ENCODE measurements at places on chromosomes 2 and 18.

- DNase-seq: peak; percentile 64
Observed at GRCh38 chr2:190837420-190837819, 43.2 kb upstream of the GLS start.

DNA sequence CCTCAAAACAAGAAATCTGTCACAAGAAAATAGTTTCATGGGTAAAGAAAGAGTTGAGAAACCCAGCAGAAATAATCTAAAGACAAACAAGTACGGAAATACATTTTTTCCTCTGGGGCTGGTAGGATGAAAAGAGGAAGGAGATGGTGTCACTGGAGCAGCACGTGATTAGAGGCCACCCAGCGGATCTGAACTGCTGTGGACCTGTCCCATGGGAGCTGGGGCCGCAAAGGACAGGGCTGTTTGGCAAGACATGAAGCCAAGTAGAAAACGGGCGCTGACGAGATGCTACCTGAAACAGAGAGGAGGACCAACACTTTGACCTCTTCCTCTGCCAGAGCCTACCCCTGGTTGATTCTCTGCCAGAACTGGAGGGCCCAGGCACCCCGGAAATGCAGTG is 295.4 kb upstream of the ATP5MC3 start:
- no peak for DNase-seq

DNA sequence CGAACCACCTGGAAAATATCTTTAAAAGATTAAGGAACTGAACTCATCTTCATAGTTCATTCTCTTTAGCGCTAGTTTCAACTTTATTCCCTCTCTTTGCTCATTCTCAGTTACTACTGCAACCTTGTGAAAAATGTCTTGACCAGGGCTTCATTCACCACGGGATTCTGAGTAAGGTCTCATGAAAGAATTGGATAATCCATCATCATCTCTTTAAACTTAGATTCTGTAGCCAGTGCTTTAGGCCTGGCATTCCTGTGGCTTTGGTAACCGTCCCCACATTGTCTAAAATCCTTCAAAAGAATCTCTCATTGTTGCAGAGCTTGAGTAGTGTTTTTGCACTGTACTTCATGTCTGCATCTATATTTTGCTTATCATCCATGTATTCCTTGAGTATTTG is 229.5 kb downstream of the ETAA1 start:
- DNase-seq: peak; percentile 83

DNA sequence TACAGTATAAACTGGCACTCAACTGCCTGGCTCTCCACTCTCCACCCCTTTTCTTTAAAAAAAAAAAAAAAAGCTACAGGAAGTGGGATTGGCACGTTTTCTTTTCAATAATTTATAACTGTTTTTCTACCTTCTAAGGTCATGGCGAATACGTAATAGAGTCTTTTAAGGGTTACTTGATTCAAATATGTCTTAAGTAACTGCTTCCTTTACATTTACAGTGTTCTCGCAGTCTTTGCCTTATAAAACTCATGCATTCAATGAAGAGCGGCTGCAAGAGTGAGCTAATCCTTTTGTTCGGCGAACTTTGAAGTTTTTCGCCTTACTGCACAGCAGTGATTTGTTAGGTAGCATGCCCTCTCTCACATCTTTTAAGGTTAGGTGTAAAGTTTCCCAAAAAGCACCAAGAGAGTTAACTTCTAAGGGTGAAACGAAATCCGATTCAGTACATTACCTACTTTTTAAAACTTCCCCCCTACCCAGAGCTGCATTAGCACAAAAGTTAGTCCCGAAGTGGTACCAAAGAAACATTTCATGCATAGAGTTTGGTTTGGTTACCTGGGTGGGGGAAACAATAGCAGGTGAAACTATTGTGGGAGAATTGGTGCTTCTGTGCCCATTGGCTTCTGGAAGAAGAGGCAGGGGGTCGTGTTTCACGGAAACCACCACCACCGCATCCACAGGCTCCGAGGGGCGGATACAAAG is 2.0 kb downstream of the KCTD1 start:
- DNase-seq: no peak

GRCh38 chr2:98454073-98454472 is 9.4 kb downstream of the INPP4A start:
- no peak for DNase-seq

DNA sequence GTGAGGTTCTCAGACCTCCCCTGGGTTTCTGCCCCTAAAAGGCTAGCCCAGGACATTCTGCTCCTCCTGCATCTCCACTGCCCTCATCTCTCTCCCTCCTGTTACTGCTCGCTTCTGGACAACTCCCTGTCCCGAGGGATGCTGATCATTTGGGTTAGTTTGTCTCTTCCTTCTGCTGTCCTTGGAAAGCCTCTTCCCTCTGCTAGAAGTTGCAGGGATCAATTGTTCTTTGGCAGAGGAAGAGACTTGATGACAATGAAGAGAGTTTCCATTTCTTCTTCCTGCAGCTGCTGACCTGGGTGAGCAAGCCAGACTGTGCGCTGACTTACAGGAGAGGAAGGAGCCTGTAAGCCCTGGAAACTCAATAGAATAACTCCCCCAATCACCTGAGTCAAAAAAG is 68.9 kb downstream of the RDH14 start:
- DNase-seq: no peak

GRCh38 chr2:210198326-210198725 is 26.9 kb downstream of the ACADL start:
- peak; percentile 35 for DNase-seq

DNA sequence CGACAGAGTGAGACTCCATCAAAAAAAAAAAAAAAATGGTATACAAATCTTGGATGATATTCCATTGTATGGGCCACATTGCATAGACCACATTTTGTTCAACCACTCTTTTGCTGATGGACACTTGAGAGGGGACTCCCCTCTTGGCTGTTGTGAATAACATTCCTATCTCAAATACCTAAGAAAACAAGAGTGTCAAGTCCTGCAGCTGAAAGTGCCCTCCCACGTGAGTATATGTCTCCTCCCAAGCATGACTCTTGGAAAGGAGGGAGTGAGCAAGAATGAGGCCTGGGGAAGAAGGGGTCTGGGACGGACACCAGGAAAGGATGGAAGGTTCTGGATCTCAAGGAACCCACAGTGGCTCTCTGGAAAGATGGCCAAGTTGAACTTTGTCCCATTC is 36.0 kb upstream of the NPAS2 start:
- DNase-seq: no peak

- DNase-seq: no peak
Observed at GRCh38 chr18:80147037-80147417, 38.0 kb downstream of the ADNP2 start.

- DNase-seq: no peak
Observed at GRCh38 chr18:46321955-46322354, 217.8 kb downstream of the HAUS1 start.

DNA sequence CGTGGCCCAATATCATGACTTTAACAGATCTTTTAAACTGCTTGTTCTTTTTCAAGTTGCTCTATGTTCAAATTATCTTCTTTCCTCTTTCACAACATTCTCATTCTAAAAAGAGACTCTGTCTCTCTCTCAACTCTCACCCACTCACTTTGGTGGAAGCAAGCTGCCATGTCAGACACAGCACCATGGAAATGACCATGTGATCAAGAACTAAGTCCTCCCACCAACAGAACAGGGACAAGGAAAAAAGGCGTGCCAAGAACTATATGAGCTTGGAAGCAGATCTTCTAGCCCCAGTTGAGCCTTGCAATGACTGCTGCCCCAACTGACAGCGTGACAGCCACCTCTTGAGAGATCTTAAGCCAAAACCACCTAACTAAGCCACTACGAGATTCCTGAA is 23.9 kb downstream of the BAZ2B start:
- peak; percentile 48 for DNase-seq

GRCh38 chr18:71398531-71398930 is 1109.7 kb downstream of the SOCS6 start:
- DNase-seq: peak; percentile 3

- no peak for DNase-seq
Observed at GRCh38 chr2:128602038-128602698, 283.5 kb upstream of the HS6ST1 start.

DNA sequence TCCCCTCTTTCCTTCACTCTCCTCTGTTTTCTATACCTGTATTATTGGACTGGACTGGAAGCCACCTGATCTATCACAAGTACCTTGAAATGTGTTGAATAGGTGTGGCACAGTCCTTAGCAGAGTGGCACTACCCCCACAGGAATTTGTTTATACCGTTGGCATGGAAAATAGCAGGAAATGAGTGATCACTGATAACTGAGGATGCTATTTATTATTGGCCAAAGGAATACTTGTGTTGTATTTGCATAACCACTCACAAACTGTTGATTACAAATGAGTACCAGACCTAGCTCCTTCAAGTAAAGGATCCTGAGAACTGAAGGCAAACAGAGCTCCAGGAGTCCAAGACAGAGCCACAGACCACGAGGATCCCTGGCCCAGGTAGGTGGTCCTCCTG is at the start of gene IL37:
TSS of gene IL37 (plus strand) at position 301 of the 400 bp plus-strand sequence. CDS start 1,848 bp downstream, outside the sequence.
- DNase-seq: no peak

GRCh38 chr2:176657393-176657792 is 388.2 kb downstream of the MTX2 start:
- DNase-seq: no peak

- peak; percentile 48 for DNase-seq
Observed at GRCh38 chr2:162072976-162073887, 783 bp downstream of the DPP4 start.

DNA sequence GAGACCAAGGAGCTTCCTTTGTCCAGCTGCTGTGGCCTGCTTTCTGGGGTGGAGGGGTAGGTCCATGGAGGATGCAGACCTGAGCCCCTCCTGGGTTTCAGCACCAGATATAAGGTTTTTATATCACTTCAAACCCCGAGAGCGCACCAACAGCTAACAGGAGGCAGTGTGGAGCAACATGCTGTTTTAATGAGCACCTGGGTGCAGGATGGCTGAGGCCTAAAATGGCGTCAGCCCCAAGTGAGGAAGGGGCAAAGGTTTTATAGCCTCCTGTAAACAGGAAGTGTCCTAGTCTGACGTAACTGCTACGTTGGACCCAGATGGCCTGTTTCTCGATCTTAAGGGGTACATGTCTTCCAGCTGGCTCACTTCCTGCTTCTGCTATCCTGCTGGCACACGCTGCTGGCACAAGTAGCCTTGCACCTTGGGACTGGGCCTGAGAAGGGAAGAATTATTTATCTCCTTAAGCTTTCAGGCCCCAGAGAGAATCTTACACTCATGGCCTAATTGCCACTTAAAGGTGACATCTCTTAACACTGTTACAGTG is 11.4 kb upstream of the REG1B start:
- DNase-seq: no peak

GRCh38 chr2:240240017-240240734 is 99.7 kb upstream of the OTOS start:
- no peak for DNase-seq

DNA sequence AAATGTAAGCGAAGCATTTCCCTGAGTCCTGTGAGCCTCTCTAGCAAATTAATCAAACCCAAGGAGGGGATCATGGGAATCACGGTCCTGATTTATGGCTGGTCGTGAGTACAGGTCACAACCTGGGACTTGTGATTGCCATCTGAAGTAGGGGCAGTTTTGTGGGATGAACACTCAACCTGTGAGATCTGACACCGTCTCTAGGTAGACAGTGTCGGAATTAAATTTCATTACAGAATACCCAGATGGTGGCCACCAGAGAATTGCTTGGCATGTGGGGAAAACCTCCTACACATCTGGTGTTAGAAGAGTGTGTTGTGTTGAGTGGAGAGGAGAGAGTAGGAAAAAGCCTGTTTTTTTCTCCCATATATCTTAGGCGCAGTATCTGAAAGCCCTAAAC is 12.5 kb downstream of the CAPN14 start:
- no peak for DNase-seq

Data from cardiac fibroblast (primary cell).